HTR-8/SVneo (cell line): ENCODE measurements at places on chromosomes 2 and 18.

- no peak for DNase-seq
These were observed 16.5 kb upstream of the NDUFV2 start for GRCh38 chr18:9086015-9086414.

GRCh38 chr18:23453680-23454058 is 582 bp downstream of the RIOK3 start:
- DNase-seq = no peak

- peak; percentile 30 for DNase-seq
These were observed 289.8 kb upstream of the SPRED2 start for GRCh38 chr2:65722028-65722778.

- DNase-seq = no peak
These were observed 11.8 kb upstream of the ANKRD12 start for GRCh38 chr18:9124824-9125223.

- DNase-seq = no peak
These were observed 23.4 kb upstream of the SNED1 start for GRCh38 chr2:240974771-240975572.

- DNase-seq = no peak
These were observed 52.5 kb upstream of the CTDP1 start for GRCh38 chr18:79626905-79627749.

- no peak for DNase-seq
These were observed 3.0 kb downstream of the GBX2 start for GRCh38 chr2:236164925-236165841.

DNA sequence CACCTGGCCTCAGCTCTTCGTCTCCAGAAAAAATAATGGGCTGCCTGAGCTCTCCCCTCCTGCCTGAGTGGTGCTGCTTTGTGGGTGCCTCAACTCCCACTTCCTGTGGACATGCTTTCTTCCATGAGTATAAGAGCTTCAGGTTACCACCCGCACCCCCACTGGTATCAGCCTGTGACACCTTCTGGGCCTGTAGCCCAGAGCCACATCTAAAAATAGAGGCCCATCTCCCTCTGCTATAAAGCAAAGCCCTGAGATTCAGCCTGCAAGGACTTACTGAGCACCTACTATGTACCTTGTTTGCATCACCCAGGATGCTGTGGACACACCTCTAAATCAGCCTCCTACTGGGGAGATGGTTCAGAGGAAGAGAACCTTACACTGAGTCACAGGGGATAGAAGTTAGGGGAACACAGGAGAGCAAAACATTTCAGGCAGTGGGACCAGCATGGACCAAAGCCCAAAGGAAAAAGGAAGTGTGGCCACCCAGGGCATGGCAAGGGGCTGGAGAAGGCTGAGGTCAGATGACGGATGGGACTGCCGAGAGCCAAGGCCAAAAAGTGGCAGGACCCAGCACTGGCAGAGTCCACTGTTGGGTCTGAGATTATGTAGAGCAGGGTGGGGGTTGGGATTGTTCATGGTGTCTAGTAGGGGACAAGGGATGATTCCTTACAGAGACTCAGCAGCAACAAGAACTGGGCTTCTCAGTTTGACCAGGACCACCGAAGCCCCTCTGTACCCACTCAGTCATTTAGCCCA is 123.7 kb upstream of the PPP1CB start:
- no peak for DNase-seq

DNA sequence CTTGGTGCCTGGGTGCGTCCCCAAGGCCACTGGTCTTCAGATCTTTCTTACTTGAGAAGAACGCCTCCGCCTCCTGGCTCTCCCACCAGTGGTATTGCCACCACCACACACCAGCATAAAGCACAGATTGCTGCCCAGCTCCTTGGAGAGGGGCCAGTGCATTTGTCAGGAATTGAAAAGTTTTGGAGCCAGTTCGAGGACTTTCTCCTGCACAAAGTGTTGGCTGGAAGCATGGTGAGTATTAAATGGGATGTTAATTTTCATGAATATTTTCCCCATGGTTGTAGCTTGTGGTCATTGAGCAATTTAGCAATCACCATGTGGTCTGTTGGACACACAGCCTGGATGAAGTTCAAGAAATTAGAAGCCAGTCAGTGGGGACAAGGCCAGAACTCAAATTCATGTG is 684.6 kb upstream of the FANCL start:
- DNase-seq = no peak

- no peak for DNase-seq
These were observed 57.1 kb upstream of the PAX3 start for GRCh38 chr2:222355860-222356259.

GRCh38 chr2:95025406-95026319 is at the start of gene MAL:
MAL (plus strand) TSS chr2:95025708; CDS start chr2:95025793, 85 bp downstream.
- no peak for DNase-seq

DNA sequence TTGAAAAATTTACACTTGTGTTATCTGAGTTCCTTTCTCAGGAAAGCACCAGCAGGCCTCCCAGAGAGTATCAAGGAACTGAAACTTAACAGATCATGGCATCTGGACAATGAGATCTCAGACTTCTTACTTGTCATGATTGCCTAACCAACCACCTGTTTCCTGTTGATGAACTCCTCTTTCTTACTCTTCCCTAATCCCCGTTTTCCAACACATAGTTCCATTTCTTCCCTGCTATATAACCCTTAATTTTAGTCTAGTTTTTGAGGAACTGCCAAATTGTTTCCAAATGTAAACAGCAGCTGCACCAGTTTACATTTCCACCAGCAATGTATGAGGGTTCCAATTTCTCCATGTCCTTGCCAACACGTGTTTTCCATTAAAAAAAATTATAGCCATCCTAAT is 6.1 kb upstream of the FAM171B start:
- no peak for DNase-seq

DNA sequence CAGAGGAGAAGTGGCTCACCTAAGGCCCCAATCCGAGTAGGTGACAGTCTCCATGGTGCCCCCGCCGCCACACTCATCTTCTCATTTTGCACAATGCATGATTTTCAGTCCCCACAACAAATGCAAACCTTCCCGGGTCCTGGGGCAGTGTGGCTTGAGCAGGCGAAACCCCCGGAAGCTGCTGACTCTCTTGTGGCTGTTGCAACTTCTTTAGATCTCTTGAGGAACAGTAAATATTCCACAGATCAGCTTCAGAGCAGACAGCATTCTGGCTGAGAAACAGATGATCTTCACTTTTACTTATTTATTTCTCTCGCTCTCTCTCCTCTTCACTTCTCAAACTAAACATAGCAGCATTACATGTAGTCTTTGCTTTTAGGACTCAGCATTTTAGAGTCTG is 51.9 kb downstream of the ASAP2 start:
- DNase-seq = no peak

GRCh38 chr18:2411381-2411960 is 159.8 kb downstream of the METTL4 start:
- DNase-seq = peak; percentile 5

- no peak for DNase-seq
These were observed 15.5 kb upstream of the CD8A start for GRCh38 chr2:86806059-86806857.

DNA sequence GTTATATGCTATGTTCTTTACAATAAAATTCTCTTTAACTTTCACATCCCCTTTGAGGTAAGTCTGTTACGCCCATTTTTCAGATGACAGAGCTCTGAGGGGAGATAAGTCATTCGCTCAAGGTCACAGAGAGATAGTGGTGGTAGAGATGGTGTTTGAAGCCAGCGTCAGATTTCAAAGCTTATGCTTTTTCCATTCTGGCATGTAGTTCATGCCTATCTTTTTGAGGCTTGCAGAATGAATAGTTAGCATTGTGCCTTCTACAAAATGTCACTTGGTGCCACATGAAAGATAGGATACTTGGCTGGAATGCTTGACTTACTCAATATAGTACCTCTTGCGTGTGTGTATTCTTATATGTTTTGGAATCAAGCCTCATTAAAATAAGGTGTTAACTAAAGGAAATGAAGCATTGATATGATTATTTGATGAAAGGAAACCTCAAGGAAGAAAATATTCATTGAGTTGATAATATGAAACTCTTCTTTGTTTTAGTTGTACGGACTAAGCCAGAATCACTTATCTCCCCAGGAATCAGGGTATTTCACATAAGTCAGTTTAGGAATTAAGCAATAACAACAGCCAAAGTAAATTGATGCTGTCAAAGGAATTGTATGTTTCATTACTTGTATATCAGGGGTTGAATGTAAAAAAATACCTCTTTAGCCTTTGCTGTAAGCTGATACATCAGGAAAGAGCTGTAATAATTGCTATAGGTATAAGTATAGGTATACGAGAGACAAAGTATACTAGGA is 15.5 kb downstream of the SPATS2L start:
- no peak for DNase-seq

DNA sequence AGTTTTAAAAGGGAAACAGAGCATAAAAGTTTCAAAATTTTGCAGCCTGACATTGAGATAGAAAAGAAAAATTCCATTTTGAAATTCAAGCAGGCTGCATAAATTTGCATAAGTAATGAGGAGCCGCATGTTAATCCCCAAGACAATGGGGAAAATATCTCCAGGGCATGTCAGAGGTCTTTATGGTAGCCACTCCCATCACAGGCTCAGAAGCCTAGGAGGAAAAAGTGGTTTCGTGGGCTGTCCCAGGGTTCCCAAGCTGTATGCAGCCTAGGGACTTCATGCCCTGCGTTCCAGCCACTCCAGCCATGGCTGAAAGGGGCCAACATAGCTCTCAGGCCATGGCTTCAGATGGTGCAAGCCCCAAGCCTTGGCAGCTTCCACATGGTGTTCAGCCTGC is 108.8 kb downstream of the SLC4A10 start:
- DNase-seq = no peak

- no peak for DNase-seq
These were observed 2.0 kb downstream of the TCF4 start for GRCh38 chr18:55585920-55586561.

DNA sequence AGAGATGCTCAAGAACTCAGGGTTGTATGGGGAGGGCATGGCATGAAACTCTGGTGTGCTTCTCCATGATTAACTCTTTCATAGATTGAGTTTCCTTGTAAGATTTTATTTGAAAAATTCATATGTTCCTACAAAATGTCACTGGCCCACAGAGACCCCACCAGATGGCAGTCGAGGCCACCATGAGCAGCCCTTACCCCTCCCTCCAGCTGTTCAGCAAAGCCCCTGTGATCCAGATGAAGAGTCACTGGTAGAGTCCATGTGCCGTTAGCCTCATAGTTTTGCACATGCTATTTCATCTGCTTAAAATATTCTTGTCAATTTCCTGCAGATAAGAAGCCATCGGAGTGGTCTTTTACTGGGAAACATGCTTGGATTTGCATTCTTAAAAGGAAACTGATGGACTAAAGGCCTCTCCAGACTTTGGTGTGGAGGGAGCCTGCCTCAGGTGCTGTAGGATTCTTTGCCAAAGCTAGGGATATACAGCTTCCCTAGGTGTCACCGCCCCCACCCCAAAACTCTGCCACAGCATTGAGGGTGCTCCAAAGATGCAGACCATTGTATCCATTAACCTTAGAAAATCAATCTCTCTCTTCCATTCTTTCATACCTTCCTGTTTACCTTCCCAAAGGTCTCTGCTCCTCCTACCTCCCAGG is 18.8 kb downstream of the ZNF385B start:
- peak; percentile 24 for DNase-seq

GRCh38 chr2:132415256-132415914 is 1.2 kb upstream of the GPR39 start:
- DNase-seq = no peak

- no peak for DNase-seq
These were observed 211.5 kb upstream of the RAB6C start for GRCh38 chr2:129768036-129768386.

- DNase-seq = no peak
These were observed 41.9 kb downstream of the TNFRSF11A start for GRCh38 chr18:62366992-62367391.

GRCh38 chr2:221096706-221097567 is 475.2 kb downstream of the EPHA4 start:
- no peak for DNase-seq

GRCh38 chr18:76450452-76451395 is 44.3 kb downstream of the ZNF516 start:
- peak; percentile 32 for DNase-seq

DNA sequence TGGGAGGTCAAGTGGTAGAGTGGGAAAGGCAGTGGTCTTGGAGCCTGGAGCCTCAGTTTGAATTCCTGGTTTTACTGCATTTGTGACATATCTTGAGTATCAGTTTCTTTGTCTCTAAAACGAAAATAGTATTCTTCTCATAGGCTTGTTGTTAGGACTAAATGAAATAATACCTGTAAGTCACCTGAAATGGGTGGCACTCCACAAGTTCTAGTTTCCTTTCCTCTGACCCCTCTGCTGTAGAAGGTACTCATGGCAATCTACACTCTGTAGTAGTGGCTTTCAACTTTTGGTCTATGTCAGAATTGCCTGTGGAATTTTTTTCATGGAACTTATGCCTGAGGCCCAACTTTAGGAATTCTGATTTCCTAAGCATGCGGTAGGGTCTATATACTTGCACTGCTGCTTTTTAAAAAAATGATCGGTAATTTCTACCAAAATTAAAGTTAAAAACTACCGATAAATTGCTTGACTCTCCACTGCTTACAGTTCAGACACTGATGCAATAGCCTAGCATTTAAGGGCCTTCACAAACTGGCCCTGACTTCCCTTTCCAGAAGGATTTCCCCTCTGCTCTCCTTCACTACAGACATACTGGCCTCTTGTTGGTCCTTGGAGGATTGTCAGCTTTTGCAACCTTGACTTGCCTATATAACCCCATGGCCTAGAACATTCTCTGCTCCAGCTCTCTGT is 47.2 kb downstream of the PLEK start:
- DNase-seq = no peak

DNA sequence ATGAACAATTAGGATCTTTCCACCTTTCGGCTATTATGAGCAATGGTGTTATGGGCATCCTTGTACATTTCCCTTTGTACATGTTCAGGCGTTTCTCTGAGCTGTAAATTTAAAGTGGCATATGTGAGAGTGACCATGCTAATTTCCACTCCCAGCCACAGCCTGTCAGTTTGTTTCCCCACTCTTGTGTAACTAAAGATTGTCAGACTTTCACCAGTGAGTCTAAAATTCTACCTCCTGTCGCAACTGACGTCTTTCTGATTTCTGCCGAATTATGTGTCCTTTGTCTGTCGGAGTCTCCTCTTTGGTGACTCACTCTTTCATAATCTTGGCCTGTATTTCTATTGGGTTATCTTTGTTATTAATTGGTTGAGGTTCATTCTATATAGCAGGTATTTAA is 50.7 kb downstream of the TRAPPC12 start:
- no peak for DNase-seq

- no peak for DNase-seq
These were observed 11.2 kb downstream of the RUFY4 start for GRCh38 chr2:218079943-218080913.

DNA sequence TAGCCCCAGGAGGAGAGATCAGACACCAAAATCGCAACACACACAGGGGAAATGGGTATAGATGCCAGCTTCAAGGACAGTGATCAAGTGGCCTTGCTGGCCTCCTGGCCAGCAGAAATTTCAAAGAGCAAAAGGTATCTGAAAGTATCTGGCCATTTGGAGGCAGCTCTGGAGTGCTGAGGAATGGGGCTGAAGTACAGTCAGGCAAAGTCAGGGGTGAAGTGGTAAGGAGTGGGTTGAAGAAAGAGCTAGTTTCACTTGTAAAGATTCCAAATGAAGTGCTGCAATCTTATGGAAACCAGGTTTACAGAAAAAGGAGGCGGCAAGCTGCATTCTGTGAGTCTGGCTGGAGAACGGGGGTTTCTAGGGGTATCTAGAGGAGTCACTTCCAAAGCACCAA is 19.2 kb upstream of the PCBP1 start:
- no peak for DNase-seq
